Myometrial cell (primary cell): ENCODE measurements at places on chromosomes 7 and 10. TPM values are rescaled to one million over a fixed set of nuclear protein-coding genes. Genes with fewer than 3 reads are reported as not detected.

Gene GPR26
- total RNA-seq, result not detected in 2 replicates

Gene ABCC2
- under 0.01 TPM in 2 replicates for total RNA-seq

Gene NRCAM
- total RNA-seq, result 1.1 TPM in 1 of 2 replicates, not detected in the other

Gene CRHR2
- not detected in 2 replicates for total RNA-seq

Gene CYP2C8
- not detected in 2 replicates for total RNA-seq

Gene WDR86
- total RNA-seq, result 17.6 and 19.1 TPM in 2 replicates

Gene ST8SIA6
- under 0.01 TPM in 1 of 2 replicates, not detected in the other for total RNA-seq

Gene FGFR2
- not detected in 2 replicates for total RNA-seq

Gene SPACDR
- 0.86 TPM in 1 of 2 replicates, not detected in the other for total RNA-seq

Gene EEPD1
- total RNA-seq, result 1.2 and 5.5 TPM in 2 replicates

Gene PIK3AP1
- total RNA-seq, result 0.29 TPM in 1 of 2 replicates, not detected in the other

Gene MACROH2A2
- 11.3 and 12.4 TPM in 2 replicates for total RNA-seq

Gene NEUROG3
- total RNA-seq, result not detected in 2 replicates

Gene HOXA4
- total RNA-seq, result 0.89 TPM in 1 of 2 replicates, not detected in the other

Gene OPN1SW
- not detected in 2 replicates for total RNA-seq

Gene RTKN2
- 0.71 and 0.86 TPM in 2 replicates for total RNA-seq

Gene GSAP
- 6.6 and 10.4 TPM in 2 replicates for total RNA-seq
